ENCODE measurements at places on chromosomes 12 and 14.

- DNase-seq, result peak; percentile 9
Measured at GRCh38 chr14:92392711-92393110, 69.7 kb downstream of the SLC24A4 start.

DNA sequence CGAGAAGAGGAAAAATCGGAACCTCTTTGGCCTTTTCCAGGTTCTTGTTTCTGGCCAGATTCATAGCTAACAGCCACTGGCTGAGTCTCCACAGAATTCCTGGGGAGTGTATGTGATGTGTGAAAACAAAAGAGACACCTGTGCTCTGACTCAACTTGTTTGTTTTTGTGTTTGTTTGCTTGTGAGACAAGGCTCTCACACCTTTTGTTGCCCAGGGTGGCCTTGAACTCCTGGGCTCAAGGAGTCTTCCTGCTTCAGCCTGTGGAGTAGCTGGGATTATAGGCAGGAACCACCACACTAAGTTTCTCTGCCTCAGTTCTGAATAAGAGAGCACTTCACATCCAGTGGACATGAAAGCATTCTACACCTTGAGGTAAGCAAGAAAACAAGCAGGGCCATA, 22.7 kb downstream of the MFAP5 start:
- DNase-seq, result no peak

DNA sequence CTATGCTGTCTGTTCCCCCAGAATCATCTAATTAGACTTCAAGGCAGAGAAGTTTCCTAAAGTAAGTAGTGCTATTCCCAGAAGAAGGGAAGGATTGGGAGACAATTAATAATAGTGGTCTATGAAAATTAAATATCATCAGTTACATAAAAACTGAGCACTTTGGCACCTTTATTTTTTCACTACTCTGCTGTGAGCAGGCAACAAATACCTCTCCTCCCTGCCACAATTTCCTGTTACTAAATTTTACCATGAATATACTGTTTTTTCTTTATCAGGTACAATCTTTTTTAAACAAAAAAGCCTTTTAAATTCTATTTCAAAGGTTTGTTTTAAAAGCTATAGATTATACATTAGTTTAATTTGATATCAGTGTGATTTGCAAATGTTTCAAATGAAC, 29.4 kb upstream of the KRAS start:
- no peak for DNase-seq

- no peak for DNase-seq
Measured at GRCh38 chr12:58361056-58361455, 419.7 kb downstream of the ATP23 start.

- no peak for DNase-seq
Measured at GRCh38 chr12:75269209-75269608, 59.6 kb upstream of the KCNC2 start.

DNA sequence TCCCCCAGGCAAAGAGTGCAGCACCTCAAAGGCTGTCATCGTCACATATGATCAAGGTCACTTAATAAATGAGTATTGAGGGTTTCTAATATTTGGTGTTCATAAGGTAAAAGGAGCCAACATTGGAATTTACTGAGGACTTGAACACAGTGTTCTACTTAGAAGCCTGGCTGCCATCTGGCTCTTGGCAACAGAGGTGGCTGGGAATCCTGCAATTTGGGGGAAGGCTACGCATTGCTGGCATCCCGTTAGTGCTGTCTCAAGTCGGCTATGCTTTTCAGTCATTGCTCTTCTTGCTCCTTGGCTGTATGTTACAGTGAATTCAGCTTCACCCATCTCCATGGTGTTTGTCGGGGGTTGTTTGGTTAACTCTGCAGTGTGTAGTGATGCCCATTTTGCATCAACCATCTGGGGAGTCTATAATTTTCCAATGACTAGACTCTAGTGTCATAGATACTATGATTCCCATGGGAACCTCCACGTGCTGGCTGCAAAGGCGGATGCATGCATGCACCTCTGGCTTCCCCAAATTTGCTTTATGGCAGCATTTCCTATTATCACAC, 12.9 kb upstream of the SLC24A4 start:
- no peak for DNase-seq

- no peak for DNase-seq
Measured at GRCh38 chr12:99231031-99231430, 416.5 kb upstream of the GARIN6 start.

DNA sequence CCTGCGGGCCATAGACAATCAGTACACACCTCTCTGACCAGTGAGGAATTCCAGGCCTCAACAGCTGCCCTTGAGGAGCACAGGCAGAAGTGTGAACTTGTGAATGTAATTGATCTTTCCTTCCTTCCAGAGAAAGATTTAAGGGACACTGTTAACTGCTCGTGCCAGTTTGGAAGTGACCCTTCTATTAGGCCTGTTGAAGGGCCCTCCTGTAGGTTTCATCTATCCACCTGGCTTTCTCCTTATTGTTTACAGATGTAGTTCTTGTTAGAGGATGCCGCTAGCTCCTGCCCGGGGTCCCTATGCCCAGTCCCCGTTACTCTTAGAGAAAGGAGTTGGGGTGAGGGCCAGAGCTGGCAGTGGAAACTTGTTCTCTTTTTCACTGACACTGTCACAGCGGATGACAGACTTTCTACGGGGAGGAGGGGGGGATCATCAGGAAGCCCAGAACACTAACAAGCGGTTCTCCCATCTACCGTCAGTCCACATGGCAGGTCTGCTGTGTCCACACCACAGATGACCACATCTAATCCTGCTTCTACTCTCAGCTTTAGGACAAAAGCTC, 42.6 kb downstream of the SH2B3 start:
- no peak for DNase-seq

DNA sequence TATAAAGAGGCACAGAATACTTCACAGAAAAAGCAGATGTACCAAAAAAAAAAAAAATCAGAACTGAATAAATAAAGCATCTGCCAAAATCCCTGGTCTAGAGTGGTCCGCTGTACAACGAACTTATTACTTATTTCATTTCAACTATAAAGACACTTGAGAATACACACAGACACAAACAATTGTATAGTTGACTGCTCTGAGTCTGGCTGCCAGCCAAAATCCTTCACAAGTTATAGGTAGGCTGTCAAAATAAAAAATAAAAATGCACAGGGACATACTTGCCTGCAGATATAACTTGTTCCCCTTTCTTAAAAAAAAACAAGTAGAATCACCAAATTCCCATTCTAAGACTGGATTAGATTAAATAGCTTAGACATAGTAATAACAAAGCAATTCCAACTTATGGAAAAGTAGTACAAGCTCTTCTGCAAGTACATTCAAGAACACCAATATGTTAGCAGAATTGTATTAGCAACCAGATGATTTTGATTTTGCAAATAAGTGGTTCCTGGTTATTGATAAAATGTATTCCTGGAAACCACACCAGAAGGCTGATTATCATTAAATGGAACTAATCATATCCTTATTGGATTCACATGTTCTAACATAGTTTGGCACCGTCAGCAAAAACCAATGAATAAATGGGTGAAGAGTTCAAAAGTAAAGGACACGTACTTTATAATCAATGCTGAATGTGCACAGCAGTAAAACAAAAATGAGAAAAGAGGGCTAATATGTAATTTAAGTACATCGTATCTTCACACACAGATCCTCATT, 248.5 kb downstream of the NELL2 start:
- DNase-seq, result no peak

DNA sequence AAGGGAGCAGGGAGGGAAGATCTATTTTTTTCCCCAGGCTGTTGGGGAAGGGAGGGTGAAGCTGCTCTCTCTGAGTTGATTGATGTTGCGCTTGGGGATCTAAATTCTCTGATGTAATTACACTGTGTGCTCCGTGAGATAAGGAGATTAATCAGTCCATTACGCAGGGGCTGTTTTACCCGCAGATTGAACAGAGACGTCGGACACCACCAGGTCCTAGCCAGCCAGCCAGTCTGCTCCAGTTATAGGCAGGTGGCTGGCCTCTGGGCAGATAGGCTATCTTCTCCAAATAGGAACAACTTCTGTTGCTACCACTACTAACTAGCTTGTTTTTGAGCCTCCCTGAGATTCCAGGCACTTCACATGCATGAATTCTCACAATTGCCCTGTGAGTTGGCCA, 91.1 kb downstream of the SRRM4 start:
- DNase-seq, result no peak

- DNase-seq, result no peak
Measured at GRCh38 chr12:10031321-10031720, 839 bp downstream of the CLEC9A start.

DNA sequence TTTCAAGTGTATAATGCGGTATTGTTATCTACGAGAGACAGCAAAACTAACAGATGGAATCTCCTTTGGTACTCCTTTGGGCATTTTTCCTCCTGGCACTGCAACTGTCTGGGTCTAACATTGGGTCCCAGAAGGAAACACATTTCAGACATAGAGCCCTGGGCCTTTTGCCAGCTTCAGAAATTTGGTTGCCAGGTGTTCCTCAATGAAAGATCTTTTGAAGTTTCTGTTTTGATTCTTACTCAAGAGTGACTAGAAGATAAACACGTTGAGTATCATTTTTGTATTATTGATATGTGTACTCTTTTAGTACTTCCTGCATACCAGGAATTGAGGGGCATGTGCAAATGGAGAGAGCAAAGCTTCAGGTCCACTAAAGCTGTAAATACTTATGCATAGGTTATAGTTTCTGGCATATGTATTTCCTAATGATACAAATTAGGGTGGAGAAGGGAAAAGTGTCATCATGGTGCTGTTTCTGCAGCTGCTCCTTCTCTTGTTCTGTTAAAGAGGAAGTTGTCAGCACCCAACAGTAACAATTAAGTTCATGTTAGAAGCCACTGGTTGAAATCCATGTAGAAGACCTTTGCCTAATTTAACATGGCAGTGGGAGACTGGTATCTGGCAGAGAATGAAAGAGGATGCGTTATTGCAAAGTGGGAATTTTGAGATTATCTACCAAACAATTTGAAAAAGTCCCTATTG, 53.5 kb downstream of the SLC38A6 start:
- DNase-seq, result peak; percentile 70

DNA sequence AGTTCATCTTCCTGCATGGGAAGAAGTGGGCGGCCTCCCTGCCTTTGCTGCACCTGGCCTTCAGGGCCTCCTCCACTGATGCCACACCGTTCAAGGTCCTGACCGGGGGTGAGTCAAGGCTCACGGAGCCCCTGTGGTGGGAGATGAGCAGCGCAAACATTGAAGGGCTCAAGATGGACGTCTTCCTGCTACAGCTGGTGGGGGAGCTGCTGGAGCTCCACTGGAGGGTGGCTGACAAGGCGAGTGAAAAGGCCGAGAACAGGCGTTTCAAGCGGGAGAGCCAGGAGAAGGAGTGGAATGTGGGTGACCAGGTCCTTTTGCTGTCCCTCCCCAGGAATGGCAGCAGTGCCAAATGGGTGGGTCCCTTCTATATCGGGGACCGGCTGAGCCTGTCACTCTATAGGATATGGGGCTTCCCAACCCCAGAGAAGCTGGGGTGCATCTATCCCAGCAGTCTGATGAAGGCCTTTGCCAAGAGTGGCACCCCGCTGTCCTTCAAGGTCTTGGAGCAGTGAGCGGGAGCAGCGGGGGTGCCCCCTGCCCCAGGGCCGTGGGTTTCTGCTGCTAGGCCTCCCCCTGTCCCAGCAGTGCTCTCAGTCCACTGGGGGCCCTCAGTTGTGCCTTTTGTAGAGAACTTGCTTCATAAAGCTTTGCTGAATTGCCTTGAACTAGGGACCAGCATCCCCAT, 12.4 kb downstream of the CBLN3 start:
- no peak for DNase-seq

DNA sequence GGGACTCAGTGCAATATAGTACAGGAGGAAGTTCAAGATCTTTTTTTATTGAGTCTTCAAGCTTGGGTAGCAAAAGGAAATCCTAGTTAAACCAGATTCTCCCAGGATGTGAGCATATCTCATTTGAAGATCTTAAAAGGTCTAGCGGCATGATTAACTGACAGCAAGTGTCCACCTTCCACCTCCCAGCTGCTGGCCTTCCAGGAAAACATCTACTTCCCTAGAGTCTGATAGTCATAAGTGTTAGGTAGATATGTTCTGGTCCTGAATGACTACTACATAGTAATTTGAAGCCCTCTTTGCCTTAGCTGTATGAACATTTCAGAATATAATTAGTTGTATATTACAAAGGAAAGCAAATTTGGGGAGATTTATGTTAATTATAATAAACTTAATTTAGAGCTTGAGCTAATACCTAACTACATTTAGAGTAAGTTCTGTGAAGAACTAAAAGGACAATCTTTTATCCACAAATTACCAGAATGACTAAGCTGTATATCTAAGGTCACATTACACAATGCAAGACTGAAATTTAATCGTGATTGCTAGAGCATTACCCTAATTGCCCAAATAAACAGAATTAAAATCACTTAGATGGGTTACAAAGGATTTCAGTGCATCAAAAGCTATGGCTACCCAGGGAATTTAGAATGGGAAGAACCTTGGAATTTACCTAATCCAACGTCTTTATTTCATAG, 9.9 kb downstream of the LGR5 start:
- DNase-seq, result no peak

DNA sequence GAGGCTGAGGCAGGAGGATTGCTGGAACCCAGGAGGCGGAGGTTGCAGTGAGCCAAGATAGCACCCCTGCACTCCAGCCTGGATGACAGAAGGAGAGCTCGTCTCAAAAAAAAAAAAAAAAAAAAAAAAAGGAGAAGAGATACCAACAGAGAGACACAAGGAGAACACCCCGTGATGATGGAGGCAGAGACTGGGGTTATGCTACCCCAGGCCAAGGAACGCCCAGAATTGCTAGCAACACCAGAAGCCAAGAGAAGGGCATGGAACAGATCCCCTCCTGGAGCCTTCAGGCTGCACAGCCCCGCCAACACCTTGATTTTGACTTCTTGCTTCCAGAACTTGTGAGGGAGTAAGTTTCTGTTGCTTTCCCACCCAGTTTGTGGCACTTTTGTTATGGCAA, 148.0 kb upstream of the FOXN3 start:
- DNase-seq, result no peak

DNA sequence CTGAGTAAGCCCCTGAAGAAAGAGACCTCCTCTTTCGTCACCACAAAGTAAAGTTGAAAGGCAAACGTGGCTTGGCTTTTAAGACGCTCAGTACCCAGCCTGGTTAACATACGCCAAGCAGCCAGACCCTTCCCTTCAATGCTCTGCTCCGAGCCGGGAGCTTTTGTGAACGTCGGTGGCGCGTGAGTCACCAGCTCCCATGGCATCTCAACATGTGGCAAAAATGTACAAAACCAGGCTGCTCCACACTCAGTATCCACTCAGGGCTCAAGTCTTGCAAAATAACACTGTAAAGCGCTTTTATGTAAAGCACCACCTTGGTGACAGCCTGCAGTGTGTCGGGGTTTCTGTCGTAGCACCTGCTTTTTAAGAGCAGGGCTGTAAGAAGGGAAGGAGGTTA, 89.0 kb downstream of the SETD3 start:
- DNase-seq, result no peak

DNA sequence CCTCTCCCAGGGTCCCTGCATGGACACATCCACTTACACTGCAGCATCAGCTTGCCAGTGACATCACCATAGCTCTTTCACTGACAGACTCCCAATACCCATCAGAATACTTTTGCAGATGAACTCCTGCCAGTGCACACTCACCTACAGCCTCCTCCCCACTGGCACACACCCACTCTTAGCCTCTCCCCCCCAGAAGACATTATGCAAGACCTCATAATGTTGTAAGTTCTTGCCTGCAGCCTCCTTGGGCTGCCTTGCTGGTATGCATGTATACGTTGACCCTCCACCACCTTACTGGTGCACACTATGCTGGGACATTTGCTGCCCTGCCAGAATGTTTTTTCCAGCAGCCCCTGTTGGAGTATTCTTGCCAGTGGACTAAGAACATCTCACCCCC, 324.2 kb downstream of the AEBP2 start:
- no peak for DNase-seq

- peak; percentile 94 for DNase-seq
Measured at GRCh38 chr12:9750276-9751203, 10.2 kb downstream of the CD69 start.

- no peak for DNase-seq
Measured at GRCh38 chr12:107458163-107458562, 227.4 kb upstream of the PWP1 start.

All from NAMALWA (cell line).